ENCODE measurements at places on chromosomes 11 and 22.

DNA sequence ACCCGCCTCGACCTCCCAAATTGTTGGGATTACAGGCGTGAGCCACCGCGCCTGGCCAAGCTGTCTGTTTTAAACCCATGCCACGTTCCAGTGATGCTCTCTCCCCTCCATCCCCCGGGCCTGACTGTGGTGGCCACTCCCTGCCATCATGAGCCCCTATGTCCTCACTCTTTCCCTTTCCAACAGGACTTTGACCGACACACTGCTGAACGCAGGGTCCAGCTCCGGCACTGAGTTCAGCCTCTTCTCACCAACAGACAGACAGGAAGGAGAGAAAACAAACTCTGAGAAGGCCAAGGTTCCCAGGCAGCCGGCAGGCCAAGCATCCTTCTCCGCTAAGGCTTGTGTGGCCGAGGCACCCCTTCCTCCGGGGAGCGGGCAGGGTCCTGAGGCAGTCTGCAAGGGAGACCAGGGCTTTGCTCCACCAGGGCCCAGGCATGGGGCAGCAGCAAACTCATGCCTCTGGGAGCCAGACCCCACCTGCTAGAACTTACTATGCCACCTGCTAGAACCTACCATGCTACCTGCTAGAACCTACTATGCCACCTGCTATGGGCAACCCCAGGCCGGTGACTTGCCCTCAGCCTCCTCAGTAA lies 152.7 kb downstream of the CRYBB2 start:
- no peak for DNase-seq

DNA sequence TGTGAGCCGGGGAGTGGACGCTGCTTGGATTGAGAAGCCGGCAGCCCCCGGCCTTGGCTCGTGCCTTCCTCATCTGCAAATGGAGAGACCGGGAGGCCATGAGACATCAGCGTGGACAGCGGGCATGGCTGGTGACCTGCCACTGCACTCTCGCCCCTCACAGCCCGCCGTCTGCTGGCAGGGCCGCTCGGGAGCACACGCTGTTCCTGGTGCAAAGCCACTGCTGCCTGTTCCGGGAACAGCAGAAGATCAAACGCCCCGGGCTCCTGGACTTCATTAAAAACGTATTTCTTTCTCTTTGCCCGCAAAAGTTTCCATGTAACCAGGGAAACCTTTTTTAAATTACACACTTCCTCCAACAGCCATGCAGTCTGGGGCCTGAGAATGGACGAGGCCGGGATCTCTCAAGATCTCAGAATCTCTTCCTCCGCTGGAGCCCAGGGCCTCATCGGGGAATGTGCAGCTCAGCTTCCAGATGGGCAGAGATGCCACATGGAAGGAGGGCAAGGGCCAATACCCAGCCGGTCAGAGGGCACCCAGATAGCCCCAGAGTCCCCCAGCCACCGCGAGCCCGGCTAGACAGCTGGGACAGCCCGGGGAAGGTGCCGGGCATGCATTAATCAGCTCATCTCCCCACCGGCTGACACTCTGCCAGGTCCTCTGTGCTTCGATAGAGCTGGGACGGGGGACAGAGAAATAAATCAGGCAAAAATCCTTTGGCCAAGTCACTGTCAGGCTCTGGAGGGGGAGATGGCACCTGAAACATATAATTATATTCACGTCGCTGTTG lies 62.8 kb upstream of the PRR5 start:
- peak; percentile 15 for DNase-seq

DNA sequence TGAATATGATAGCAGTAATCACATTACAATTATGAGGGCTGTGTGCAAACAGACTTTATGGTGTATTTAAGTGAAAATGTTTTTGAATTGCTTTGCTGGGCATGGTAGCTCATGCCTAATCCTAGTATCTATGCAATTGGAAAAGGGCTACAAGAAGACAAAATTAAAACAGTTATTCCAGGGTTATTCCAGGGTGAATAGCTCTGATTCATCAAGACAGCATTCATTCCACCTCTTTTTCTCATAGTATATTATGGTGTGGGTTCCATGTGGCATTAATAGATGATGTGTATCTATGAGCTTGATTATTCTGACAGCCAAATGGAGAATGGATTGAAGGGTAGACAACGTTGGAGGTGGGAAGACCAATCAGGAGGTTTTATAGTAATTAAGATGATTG lies 12.1 kb upstream of the SIDT2 start:
- DNase-seq: no peak

GRCh38 chr11:133842730-133843129 lies 2.6 kb downstream of the SPATA19 start:
- DNase-seq: no peak

GRCh38 chr11:113251281-113251680 lies 63.1 kb upstream of the TTC12 start:
- DNase-seq: no peak

- no peak for DNase-seq
Observed at GRCh38 chr11:33520112-33520511, 180.5 kb downstream of the C11orf91 start.

DNA sequence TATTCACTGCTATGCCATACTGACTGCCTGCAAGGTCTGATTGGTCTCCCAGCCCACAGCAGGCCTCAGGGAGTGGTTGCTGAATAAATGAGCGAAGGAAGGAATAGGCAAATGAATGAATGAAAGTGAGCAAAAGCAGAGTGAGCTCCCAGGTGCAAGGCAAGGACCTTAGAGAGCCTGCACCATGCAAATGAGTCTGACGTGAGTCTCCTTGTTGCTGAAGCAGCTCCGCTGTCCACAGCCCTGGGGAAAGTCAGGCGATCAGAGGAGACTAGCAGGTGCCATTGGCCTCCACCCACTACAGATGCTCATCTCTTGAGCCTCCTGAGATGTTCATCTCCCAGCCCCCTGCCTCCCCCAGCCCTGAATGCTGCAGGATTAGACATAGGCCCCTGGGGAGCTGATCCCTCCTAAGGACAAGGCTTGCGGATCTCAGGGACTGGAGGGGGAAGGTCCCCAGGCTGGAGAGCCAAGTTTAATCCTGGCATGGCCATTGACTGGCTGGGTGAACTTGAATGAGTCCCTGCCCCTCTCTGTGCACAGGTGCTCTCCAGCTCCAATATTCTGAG lies 22.1 kb downstream of the GDPD5 start:
- no peak for DNase-seq

GRCh38 chr11:76823481-76824028 lies 37.2 kb upstream of the ACER3 start:
- no peak for DNase-seq

DNA sequence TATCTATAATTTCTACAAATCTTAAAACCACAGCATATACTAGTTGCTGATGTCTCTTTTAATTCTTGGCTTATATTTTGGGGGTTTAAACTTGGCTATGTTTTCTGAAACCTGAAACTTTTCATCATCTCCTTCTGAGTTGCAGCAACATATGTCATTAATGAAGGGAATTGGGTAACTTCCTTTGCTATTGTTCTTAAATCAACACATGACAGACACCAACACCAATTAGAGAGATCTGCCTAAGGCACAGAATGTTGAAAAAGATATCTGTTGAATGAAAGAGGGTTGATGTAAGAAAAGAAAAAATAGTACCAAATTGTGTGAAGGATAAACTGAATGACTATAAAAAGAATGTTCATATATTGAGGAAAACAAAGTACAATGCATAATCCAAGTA lies 10.3 kb upstream of the GAS2 start:
- no peak for DNase-seq

DNA sequence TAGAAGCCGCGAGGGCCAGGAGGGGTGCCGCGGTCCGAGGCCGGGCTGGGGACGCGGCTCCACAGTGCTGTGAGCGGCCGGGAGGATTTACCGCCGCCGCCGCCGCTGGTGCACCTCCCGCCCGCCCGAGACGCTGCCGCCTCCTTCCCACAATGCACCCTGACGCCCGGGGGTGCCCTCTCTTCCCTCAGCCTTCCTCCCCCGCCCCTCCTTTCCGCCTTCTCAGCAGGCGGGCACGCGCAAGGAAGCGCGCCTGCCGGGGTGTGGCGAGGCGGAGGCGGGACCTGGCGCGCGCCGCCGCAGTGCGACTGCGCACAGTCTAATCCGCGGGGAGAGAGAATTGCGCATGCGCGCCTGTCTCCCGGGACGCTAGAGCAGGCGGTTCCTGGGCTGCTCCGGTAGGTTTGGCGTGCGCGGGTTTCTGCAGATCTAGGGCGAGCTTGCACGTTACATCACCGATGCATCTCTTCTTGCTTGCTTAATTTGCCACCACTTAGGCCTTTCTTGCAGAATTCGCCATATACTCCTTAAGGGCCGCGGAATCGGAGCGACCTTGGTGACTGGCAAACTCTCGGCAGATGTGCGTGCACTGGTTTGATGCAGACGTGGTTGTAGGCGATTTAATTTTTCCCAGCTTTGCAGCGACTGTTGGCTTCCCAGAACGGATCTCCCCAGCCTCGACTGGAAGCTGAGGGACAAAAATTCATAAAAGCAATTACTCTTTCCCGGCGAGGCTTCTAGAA lies at the start of the genes GVQW3 and THAP12:
TSS of gene GVQW3 (plus strand) at position 347 of the 743 bp plus-strand sequence. CDS start 506 bp downstream, outside the sequence.
TSS of gene THAP12 (minus strand) at position 156 of the 743 bp plus-strand sequence. CDS start 296 bp downstream, outside the sequence.
- peak; percentile 99 for DNase-seq

DNA sequence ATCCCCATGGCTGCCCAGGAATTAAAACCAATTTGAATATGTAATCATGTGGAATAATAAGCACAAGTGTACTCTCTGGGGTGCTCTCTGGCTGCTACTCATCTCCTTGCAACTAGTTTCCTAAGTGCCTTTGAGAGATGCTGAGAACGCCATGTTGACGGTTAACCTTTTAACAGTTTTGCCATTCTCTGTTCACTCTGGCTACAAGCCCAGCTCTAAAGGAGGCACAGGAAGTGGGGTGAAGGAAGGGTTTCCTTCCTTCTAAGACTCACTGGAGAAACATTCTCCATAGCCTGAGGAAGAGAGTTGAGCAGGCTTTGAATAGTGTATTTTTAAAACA lies 122.0 kb upstream of the ZC3H12C start:
- DNase-seq: peak; percentile 95

- peak; percentile 88 for DNase-seq
Observed at GRCh38 chr22:29030618-29031226, 30.9 kb downstream of the C22orf31 start.

GRCh38 chr11:46159680-46160079 lies 38.4 kb upstream of the PHF21A start:
- no peak for DNase-seq

- no peak for DNase-seq
Observed at GRCh38 chr11:11567936-11568650, 53.7 kb downstream of the GALNT18 start.

GRCh38 chr22:50297510-50298265 lies 9.8 kb downstream of the PLXNB2 start:
- no peak for DNase-seq

DNA sequence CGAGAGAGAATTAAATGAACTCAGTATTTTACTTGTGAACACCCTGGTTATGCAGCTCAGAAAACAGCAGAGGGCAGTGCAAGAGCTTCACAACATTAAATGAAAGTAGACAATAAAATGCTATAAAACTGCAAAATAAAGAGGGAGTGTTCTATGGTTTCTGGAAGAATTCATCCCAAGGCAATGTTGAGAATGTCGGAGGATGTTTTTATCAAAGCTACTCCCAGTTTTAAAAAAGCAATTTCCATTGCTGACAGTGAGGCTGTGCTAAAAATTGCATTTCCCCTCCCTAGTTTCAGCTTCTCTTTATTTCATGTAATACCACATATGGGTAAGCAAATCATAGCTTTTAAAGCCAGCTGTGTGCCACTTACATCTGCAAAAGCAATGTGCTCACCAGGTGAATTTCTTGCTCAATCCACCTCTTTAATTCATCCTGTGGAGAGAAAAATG lies 296.8 kb downstream of the RAB38 start:
- DNase-seq: peak; percentile 76

DNA sequence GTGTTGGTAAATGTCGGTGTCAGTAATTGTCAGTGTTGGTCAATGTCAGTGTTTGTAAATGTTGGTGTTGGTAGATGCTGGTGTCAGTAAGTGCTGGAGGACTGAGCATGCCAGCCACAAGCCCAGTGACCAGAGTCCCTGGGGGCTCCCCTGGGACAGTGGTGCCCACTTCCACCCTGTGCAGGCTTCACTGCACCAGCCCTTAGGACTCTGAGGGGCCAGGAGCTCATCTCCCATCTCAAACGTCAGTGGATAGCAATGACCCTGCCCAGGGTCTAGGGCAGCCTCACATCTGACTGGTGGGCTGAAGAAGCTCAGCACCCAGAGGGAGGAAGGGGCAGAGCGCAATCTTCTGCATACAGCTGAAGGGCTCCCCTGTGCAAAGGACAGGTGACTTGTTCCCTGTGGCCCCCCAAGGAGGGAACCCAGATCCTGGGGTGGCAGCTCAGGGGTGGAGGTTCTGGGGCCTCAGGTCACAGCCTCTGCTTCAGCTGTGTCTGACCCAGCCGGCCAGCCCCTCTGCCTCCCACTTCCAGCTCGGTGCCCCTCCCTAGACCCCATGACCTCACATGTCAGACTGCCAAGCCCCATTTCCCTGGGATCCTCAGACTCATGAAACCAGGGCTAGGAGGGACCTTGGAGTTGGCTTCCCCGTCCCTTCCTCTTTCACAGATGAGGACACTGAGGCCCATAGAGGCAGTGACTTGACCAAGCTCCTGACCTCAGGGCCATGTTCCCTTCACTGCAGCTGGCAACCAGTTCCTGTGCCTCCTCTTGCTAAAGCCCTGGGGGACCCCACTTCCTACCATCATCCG lies 138.4 kb downstream of the CRYBB2 start:
- DNase-seq: no peak

GRCh38 chr11:16987205-16987568 lies 27.0 kb downstream of the PLEKHA7 start:
- DNase-seq: no peak

- peak; percentile 84 for DNase-seq
Observed at GRCh38 chr11:78564490-78565467, 9.9 kb downstream of the NARS2 start.

DNA sequence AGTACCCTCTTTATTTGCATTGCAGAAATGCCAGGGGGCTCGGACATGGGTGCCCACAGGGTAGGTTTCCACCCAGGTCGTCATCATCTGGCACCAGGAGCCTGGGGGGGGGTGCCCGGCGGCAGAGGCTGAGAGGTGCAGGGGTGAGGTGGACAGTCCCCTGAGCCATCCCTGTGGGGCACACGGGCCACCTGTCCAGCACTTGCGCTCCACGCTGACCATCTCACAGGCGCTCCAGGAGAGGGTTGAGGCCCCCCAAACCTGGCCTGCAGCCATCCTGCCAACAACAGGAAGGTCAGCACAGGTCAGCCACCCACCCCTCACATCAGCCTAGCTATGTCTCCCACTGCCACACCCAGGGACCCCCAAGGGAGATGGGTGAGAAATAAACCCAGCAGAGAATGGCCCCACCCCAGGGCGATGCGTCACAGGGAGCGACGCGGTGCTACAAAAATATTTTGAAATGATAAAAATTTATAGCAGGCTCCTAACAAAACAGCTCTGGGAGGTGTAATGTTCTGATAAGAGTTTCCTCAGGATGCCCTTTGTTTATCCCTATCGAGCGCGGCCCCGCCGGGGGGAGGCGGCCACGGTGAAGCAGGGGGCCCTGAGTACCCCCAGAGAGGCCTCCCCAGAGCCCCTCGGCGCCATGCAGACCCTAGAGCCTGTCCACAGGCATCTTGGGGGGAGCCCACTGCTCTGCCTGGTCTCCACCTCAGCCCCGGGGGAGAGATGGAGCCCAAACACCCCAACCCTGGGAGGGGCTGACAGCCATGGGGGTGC lies 21.0 kb upstream of the GNB1L start:
- peak; percentile 34 for DNase-seq

DNA sequence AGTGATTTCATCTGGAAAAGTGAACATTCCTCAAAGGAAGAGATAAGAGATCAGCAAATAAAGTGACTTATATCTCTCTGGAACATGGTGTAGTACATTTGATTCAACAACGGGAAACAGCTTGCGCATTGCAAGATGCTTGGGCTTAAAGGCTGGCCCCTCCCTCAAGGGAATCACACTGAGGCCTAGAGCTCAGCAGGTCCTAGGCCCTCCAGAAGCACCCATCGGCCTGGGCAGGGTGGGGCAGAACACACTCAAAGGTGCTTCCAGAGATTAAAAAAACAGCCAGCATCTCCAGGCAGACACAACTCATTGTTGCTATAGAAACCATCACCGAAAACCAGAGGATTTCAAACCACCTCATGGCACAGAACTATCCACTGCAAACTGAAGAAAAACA lies 69.0 kb upstream of the ARFGAP3 start:
- DNase-seq: no peak
